ENCODE measurements at places on chromosomes 5 and 9.

GRCh38 chr5:94021246-94021645, 279.8 kb upstream of the POU5F2 start:
- DNase-seq, result no peak

- no peak for DNase-seq
These were observed 3.8 kb upstream of the CTNNAL1 start for GRCh38 chr9:109017061-109017460.

GRCh38 chr9:15086778-15087324, 176.6 kb upstream of the FREM1 start:
- DNase-seq, result no peak

DNA sequence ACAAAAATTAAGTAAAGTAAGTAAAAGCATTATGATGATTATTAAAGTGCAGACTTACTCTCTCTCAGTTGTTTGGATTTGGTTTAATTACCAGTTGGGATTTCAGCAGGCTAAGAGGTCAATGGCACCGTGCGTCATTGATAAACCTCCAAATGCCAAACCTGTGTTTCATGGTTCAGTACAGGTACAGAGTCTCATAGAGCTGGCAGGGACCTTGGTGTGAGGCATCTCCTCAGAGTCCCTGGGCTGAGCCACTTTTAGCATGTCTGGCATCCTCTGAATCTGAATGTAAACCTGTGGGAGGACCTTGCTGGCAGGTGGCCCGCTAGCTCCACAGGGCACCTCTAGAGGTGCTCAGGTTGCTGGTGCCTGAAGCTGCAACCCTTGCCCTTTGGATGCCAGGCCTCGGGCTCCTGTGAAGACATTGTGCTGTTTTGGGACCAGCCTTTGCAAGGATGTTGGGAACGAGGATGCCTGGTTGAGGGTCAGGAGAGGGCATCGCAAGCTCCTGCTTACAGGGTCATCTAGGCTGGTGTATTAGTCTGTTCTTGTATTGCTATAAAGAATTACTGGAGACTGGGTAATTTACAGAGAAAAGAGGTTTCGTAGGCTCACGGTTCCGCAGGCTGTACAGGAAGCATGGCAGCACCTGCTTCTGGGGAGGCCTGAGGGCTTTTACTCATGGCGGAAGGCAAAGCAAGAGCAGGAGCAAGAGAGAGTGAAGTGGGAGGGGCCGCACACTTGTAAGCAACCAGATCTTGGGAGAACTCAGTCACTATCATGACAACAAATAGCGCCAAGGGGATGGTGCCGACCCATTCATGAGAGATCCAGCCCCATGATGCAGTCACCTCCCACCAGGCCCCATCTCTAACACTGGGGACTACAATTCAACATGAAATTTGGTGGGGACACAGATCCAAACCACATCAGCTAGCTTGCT, 14.9 kb upstream of the STC2 start:
- DNase-seq, result no peak

- no peak for DNase-seq
These were observed 58.1 kb downstream of the FSTL4 start for GRCh38 chr5:133554279-133554678.

DNA sequence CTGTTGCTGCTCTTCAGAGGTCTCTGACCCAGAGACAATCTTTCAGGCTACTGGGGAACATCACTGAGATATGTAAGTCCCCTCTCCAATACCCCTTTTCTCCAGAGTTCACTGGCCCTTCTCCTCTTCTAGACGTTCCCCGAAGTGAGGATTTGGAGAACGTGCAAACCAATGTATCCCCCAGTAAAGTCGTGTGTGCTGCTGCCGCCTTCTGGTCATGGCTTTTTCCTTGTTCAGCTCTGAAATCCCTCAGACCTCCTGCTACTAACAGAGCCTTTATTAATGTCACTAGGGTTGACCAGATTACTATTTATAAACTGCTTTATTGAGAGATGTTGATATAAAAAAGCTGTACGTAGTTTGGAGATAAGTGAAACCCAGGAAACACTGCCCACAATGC, 1028.6 kb downstream of the CDH9 start:
- no peak for DNase-seq

- DNase-seq, result no peak
These were observed 287.6 kb downstream of the RFX3 start for GRCh38 chr9:3238236-3238635.

GRCh38 chr9:122201641-122202040, 27.1 kb downstream of the LHX6 start:
- no peak for DNase-seq

GRCh38 chr5:164373876-164374275, 868.5 kb downstream of the MAT2B start:
- no peak for DNase-seq

- no peak for DNase-seq
These were observed 31.9 kb upstream of the DAPK1 start for GRCh38 chr9:87465816-87466215.

- no peak for DNase-seq
These were observed 568.3 kb downstream of the CSNK1G3 start for GRCh38 chr5:124080256-124080655.

- no peak for DNase-seq
These were observed 8.0 kb downstream of the GAS1 start for GRCh38 chr9:86939321-86939720.

DNA sequence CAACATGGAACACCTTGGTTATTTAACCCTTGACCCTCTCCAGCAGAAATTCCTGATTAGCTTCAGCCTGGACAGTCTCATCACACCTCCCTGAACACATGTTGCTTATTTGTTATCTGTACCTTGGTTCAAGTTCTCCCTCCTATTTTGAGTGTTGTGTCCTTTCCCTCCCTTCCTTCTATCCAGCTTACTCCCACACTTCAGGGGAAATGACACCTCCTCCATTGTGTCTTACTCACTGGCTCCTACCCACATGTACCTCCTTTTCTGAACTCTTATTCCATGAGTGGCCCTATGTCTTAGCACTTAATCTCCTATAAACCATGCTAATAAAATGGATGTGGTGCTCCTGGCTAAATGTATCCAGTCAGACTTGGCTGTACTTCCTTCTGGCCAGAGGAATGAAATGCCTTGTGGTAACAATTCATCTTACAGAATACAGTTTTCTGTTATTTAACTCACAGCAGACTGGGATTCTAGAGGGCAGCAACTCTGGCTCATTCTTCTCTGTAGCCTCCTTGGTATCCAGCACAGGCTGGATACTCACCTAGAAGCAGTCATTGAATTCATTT, 11.2 kb downstream of the LIX1 start:
- DNase-seq, result no peak

GRCh38 chr5:121384359-121384758, 467.3 kb upstream of the FTMT start:
- no peak for DNase-seq

DNA sequence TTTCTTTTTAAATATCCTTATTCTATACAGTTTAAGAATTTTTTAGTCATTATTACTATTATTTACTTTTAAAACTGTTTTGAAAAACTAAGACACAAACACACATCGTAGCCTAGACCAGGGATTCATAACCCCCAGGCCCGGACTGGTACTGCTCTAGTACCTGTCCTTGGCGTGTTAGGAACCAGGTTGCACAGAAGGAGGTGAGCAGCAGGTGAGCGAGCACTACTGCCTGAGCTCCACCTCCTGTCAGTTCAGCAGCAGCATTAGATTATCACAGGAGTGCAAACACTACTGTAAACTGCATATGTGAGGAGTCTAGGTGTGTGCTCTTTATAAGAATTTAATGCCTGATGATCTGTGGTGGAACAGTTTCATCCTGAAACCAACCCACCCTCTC, 357.0 kb downstream of the PTPRD start:
- DNase-seq, result no peak

DNA sequence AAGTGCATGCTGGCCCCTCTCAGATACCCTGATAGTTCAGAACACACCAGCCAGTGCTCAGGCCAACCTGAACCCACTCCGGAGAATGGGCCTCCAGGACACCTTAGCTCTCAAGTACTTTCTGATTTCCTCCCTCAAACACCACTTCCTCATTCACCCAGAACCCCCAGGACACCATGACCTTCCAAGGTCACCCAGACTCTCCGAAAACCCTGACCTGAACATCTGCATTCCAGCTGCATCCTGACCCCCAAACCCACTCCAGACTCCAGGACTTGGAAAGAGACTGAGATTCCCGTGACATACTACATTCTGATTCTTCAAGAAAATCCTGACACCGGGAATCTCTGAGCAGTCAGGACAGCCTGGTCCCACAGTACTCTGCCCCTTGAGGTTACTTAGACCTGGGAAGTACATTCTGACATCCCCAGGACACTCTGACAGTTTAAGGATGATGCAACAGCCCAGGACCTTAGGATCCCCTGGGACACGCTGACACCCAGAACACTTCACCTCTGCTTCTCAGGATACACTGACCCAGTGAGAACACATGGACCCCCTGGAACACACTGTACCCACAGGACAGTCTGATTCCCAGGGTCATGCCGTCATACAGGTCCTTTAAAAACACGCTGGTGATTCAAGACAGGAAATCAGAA, 747 bp upstream of the PROP1 start:
- no peak for DNase-seq

GRCh38 chr5:2415678-2416077, 335.8 kb downstream of the IRX2 start:
- DNase-seq, result no peak

DNA sequence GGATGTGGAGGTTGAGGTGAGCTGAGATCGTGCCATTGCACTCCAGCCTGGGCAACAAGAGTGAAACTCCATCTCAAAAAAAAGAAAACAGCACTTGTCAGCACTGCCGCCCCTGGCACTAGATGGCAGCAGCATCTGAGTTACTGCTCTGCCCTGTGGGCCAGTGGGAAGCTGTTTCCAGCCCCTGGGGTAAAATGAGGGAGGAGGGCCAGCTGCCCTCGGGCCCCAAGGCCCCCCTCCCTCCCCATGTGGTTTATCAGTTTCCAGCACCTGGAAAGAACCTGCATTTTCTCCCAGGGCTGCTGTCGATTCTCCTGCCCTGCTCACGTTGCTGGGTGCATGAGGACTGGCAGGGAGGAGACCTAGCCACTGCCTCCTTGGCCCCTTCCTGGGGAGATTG, 13.2 kb upstream of the CEL start:
- no peak for DNase-seq

DNA sequence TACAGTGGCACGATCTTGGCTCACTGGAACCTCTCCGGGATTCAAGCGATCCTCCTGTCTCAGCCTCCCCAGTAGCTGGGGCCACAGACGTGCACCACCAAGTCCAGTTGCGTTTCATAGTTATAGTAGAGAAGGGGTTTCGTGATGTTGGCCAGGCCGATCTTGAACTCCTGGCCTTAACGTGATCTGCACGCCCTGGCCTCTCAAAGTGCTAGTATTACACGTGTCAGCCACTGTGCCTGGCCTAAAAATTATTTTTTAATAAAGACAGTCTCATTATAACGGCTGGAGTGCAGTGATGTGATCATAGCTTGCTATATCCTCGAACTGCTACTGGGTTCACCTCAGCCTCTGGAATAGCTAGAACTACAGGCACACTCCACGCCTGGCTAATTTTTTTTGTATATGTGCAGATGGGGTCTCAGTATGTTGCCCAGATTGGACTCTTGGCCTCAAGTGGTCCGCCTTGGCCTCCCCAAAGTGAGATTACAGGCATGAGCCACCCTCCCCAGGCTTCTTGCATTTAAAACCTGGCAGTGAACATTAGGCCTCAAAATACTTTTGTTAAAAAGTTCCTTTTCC, 4.4 kb downstream of the NPM1 start:
- no peak for DNase-seq

GRCh38 chr5:15579193-15579990, 79.4 kb downstream of the FBXL7 start:
- DNase-seq, result no peak

- DNase-seq, result peak; percentile 54
These were observed 42.3 kb upstream of the MUSK start for GRCh38 chr9:110626101-110626829.

DNA sequence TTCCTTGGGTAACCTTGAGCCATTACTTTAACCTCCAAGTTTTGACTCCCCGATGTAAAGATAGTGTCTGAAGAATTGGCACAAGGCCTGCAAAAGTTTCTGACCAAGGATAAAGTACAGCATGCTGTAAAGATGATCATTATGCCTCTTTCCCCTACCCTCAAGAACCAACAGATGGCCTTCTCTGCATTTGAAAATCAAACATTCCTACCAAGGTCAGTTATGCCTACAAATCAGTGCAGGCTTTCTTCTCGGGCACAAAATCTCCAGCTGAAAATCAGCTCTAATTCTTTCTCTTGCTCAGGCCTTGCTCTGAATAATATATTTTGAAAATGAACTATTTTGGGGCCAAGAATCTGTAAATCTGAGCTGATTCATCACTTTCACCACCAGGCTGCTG, 59.7 kb downstream of the PPP2R2B start:
- no peak for DNase-seq

DNA sequence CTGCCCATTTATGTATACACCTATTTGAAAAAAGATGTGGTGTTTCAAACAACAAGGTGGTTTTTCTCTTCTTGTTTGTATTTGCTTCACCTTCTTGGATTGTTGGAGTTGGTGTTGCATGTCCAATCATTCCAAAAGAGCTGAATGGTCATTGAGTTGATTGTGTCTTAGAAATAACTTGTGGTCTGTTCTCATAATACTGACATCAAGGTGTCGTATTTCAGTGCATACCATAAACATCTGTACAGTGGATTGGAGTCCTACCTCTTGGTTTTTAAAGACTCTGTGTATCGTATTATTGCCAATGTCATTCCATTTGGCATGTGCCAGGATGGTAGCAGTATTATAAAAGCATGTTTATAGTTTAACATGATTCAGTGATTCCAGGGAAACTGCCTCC, 73.2 kb downstream of the TRIO start:
- no peak for DNase-seq

DNA sequence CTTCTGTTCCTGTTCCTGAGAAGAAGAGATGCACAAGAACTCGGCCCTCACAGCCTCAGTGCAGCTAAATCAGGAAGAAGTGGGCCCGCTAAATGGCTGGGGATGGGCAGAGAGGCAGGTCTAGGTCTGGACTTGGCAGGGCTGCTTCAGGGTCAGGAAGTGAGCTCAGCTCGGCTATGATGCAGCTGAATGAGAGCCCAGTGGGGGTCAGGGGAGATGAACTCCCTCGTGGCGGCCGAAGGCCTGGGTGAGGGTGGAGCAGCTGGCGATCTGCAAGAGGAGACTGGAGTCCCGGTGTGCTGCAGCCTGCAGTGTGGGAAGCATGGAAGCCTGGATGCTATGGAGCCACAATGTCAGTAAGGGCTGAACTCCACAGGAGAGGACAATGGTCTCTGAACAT, 466.2 kb downstream of the SPOCK1 start:
- no peak for DNase-seq

- no peak for DNase-seq
These were observed 475 bp downstream of the WDR5 start for GRCh38 chr9:134136118-134136995.

DNA sequence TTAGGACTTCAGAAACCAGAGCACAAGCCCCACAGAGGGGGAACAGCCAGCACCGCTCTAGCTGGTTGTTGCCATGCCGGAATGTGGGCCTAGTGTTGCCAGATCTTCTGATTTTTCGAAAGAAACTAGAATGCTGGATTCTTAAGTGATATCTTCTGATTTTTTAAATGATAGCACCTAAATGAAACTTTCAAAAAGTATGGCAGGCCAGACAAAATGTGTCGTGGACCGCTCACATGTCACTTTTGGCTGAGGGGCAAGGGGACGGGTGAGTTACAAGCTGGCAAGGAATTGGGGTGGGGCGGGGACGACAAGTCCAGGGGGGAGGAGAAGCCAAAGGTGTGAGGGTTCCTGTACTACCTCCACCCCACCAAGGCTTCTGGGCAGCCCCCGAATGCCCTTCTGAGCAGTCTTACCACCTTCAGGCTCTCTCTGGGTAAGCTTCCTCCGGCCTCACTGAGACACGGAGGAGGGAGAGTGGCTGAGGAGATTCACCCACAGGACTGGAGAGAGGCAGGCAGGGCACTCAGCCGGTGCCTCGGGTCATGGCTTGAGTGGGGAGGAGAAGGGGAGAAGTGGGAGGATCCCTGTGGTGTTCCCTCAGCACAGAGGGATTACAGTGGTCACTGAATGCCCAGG, 10.3 kb downstream of the B4GALT7 start:
- no peak for DNase-seq
